Lung (tissue), 17 donors: ENCODE measurements at places on chromosomes 6 and 20. TPM values are rescaled to one million over a fixed set of nuclear protein-coding genes. Genes with fewer than 3 reads are reported as not detected.

Gene CAP2
- total RNA-seq: 5.7 TPM

Gene MAFB
- total RNA-seq: 17.5 TPM

Gene TFAP2B
- total RNA-seq: not detected

- H3K36me3 ChIP-seq: no peaks in the 10 kb centered on the region
- DNase-seq: no peak
- no peak overlapping the region for H3K27ac ChIP-seq
Observed at GRCh38 chr20:21265261-21266190, 37.6 kb upstream of the XRN2 start.

GRCh38 chr20:37876863-37877262 is 26.1 kb upstream of the VSTM2L start:
- no peak overlapping the region for H3K27ac ChIP-seq
- no peak for DNase-seq
- H3K4me1 ChIP-seq: peaks cover 3% of the 10 kb centered on the region
- no peak overlapping the region for H3K4me3 ChIP-seq
- H3K27me3 ChIP-seq: no peaks in the 10 kb centered on the region
- H3K36me3 ChIP-seq: no peaks in the 10 kb centered on the region

Gene LRFN2
- 0.06 TPM for total RNA-seq

Gene KHDC1L
- not detected for total RNA-seq

DNA sequence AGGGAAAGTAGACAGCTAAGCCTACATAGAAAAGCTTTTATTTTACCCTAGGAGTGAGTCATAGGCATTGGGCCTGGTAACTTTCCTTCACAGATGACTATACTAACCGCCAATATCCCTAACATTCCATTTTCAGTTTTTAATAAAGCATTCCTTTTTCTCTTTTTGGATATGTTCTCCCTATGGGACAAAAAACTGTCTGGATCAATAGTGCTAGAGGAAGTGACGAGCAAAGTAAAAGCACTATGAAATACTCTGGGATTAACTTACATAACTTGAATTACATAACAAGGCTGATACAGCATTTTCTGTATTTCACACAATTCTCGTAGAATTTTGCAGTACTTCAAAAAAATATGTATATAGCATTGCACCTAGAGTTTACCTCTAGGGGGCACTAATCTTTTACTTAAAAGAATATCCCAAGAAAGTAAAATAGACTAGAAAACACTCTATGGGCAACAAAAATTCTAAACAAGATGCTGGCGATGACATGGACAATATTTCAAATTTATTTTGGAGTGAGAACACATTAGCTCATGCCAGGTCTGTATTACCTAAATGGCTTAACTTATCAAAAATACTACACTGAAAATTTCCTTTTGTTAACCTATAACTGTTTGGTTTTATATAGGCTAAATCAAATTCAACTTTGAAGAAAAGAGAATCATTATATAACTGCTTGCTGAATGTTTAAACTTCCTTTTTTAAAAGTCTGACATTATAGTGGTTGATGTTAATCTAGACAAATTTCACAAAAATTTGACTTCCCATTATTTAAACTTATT is 66.3 kb upstream of the DST start:
- no peaks in the 10 kb centered on the region for H3K36me3 ChIP-seq
- H3K27me3 ChIP-seq: no peaks in the 10 kb centered on the region
- peaks cover 12% of the 10 kb centered on the region for H3K4me1 ChIP-seq

Gene OTOR
- not detected for total RNA-seq

GRCh38 chr20:60266177-60266823 is 308.1 kb downstream of the CDH26 start:
- no peaks in the 10 kb centered on the region for H3K27me3 ChIP-seq
- no peak for DNase-seq
- H3K4me1 ChIP-seq: peaks cover 6% of the 10 kb centered on the region
- H3K36me3 ChIP-seq: no peaks in the 10 kb centered on the region

Gene KIF25
- total RNA-seq: 0.46 TPM

Gene HLA-DMB
- 76.7 TPM for total RNA-seq

DNA sequence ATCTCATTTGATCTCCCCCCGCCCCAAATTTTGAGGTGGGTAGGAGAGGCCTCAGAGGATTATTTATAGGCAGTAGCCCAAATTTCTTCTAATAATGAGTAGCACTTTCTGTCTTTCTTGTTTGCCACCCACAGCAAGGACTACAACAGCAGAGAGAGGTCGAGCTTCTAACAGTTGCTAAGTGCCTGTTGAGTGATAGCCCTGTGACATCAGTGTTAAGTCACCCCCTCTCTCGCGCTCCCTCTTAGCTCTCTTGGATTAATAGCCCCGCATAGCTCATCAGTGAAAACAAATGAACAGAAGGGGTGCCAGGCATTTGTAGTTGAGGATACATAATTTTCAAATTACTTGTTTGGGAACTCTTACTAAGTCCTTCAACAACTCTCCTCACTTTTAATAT is 3.5 kb downstream of the ANKRD60 start:
- H3K4me1 ChIP-seq: peaks cover 4% of the 10 kb centered on the region
- no peak overlapping the region for H3K27ac ChIP-seq
- H3K27me3 ChIP-seq: peaks cover 76% of the 10 kb centered on the region
- H3K36me3 ChIP-seq: no peaks in the 10 kb centered on the region

Gene LY6G5C
- 3.0 TPM for total RNA-seq

GRCh38 chr6:2109796-2110195 is 135.6 kb downstream of the GMDS start:
- no peaks in the 10 kb centered on the region for H3K36me3 ChIP-seq
- H3K27ac ChIP-seq: no peak overlapping the region
- H3K4me3 ChIP-seq: no peak overlapping the region
- H3K4me1 ChIP-seq: peaks cover 4% of the 10 kb centered on the region
- no peaks in the 10 kb centered on the region for H3K27me3 ChIP-seq

Gene TMC2
- not detected for total RNA-seq

- H3K27ac ChIP-seq: no peak overlapping the region
- H3K27me3 ChIP-seq: no peaks in the 10 kb centered on the region
- peak; percentile 81 for DNase-seq
Observed at GRCh38 chr6:40308533-40309306, 278.4 kb downstream of the LRFN2 start.

GRCh38 chr6:30678964-30679726 is 6.3 kb upstream of the DHX16 start:
- DNase-seq: peak; percentile 80
- H3K27me3 ChIP-seq: no peaks in the 10 kb centered on the region
- no peak overlapping the region for H3K27ac ChIP-seq
- peak overlapping the region; percentile 10 for H3K4me3 ChIP-seq
- peaks cover 5% of the 10 kb centered on the region for H3K4me1 ChIP-seq
- H3K36me3 ChIP-seq: peaks cover 16% of the 10 kb centered on the region

Gene CUL9
- 45.6 TPM for total RNA-seq

DNA sequence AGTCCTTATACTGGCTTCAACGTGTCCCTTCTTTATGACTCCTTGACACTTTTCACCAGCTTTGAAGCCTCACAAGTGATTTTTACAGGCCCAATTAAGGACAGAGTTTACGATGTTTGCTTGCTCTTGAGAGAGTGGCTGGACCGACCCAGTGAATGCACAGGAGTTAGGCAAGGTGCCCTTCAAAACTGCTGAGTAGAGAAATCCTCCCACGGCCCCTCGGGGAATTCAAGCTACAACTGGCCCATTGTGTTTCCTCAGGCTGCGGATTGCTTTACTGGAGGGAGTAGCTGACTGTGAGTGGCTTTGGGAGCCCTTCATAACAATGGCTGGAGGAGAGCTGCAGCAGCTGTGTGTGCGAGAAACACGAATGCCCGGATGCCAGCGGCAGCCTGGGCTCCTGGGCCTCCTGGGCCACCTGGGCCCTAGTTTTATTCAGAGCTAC is 50.0 kb downstream of the SGK1 start:
- H3K4me3 ChIP-seq: no peak overlapping the region
- H3K36me3 ChIP-seq: no peaks in the 10 kb centered on the region
- H3K27me3 ChIP-seq: no peaks in the 10 kb centered on the region
- peak; percentile 12 for DNase-seq

Gene CARMIL1
- total RNA-seq: 36.5 TPM

GRCh38 chr6:104601131-104601651 is 258.5 kb downstream of the HACE1 start:
- peaks cover 11% of the 10 kb centered on the region for H3K4me1 ChIP-seq
- H3K27me3 ChIP-seq: no peaks in the 10 kb centered on the region
- H3K36me3 ChIP-seq: no peaks in the 10 kb centered on the region
- no peak overlapping the region for H3K4me3 ChIP-seq
- DNase-seq: peak; percentile 95

- peaks cover 12% of the 10 kb centered on the region for H3K4me1 ChIP-seq
- H3K36me3 ChIP-seq: no peaks in the 10 kb centered on the region
- H3K27me3 ChIP-seq: no peaks in the 10 kb centered on the region
- DNase-seq: no peak
Observed at GRCh38 chr6:43058531-43058930, 703 bp downstream of the MRPL2 start.

Gene SPATS1
- 4.4 TPM for total RNA-seq
